K562 (cell line): ENCODE measurements at places on chromosomes 3 and 15. TPM values are rescaled to one million over a fixed set of nuclear protein-coding genes. Genes with fewer than 3 reads are reported as not detected.

The CHRM5 gene
- polyA plus RNA-seq: not detected in 2 replicates

DNA sequence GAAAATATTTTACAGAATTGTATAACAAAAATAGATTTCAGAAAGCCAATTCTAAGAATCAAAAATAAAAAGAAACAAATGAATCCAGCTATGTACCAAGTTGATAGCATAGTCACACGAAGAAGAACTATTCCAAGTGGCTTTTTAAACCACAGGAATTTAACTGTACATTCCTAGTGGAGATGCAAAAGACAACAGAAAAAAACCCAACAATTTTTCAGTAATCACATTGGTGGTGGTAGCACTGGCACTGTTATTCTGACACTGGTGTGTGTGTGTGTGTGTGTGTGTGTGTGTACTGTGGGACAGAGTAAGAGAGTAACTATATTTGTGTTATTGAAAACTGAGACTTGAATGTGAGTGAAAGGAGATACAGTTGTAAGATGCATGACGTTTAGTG is 9.1 kb downstream of the BFSP2 start:
- DNase-seq: no peak

GRCh38 chr3:127764841-127765362 is 57.4 kb downstream of the MGLL start:
- no peak for DNase-seq

DNA sequence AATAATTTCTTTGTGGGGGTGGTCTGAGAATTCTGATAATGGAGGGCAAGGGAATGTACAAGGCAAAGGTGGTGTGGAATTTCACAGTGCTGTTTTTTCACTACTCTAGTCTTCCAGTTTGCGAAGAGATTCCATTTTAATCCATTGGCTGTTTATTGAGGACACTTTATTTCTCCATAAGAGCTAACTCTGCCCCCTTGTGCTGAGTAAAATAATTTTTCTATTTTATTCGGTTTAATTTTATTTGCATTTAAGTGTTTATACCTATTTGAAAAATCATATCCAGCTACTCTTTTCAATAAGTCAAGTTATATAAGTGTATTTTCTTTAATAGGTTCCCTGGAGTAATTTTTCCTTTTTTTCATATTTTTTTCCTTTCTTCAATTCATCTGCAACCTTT is 840.1 kb downstream of the TUSC7 start:
- no peak for DNase-seq

DNA sequence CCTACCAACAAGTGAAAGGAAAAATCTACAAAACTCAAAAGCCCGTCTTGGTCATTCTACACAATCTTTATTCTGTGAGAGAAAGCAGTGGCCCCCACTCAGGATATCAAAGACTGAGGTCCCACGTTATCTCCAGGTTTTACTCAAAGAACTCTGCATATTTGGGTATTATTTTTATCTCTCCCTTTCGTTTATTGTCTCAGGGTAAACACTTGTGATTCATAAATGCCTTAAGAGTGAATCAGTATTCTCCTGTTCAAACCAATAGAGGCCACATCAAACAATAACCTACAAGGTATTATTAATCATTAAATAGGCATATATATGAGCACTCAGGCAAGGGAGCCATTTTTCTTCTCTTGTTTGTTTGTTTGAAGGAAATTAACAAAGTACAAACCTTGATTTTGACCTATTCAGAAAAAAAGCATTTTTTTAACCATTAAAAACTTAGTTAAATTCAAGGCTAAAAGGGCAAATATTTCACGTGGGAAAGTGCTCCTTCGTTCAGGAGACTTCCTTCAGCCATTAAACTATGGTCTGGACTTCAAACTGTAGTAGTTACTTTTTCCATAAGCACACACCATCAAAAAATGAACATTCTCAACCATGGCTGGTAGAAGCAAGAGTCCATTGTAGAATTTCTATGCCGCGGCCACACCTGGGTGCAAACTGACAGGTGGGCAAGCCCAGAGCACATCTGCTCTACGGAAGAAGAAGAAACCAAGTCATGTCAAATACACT is 13.9 kb upstream of the HES1 start:
- DNase-seq: no peak

GRCh38 chr3:14508505-14508819 is 31.7 kb downstream of the GRIP2 start:
- no peak for DNase-seq

DNA sequence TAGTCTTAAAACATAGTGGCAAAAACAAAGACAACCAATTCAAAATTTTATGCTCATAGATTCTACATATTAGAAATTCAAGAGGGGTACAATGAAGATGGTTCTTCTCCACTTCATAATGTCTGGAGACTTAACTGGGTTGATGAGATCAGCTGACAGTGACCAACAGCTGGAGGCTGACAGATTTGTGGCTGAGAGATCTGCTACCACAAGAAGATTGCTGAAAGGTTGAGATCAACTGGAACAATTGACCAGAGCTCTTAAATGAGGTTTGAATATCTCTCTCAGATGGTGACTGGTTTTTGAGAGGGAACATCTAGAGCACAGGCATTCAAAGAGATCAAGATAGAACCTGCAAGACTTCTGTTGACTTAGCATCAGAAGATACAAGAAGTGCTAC is 254.1 kb upstream of the ARPP21 start:
- no peak for DNase-seq

The KNSTRN gene
- polyA plus RNA-seq: 61.9 and 63.9 TPM in 2 replicates

- DNase-seq: no peak
Measured at GRCh38 chr15:70036585-70037291, 61.0 kb downstream of the TLE3 start.

DNA sequence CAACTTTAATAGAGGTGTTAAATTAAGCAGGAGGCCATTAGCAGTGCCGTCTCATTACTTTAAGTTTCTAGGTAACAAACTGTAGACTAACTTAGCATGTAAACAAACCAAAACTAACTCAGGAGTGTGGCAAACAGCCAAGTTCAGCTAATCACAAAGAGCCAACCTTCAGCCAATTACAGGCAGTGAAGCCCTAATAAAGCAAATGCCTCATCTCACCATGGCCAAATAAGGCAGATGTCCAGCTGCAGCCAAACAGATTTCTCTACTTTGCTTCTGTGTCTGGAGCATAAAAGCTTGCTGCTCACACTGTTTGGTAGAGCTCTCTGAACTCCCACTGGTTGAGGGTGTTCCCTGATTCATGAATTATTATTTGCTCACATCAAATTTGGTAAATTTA is 835.4 kb upstream of the GBE1 start:
- no peak for DNase-seq

- DNase-seq: no peak
Measured at GRCh38 chr3:127480196-127480954, 110.2 kb downstream of the TPRA1 start.

- DNase-seq: no peak
Measured at GRCh38 chr3:81352867-81353266, 408.6 kb downstream of the GBE1 start.

DNA sequence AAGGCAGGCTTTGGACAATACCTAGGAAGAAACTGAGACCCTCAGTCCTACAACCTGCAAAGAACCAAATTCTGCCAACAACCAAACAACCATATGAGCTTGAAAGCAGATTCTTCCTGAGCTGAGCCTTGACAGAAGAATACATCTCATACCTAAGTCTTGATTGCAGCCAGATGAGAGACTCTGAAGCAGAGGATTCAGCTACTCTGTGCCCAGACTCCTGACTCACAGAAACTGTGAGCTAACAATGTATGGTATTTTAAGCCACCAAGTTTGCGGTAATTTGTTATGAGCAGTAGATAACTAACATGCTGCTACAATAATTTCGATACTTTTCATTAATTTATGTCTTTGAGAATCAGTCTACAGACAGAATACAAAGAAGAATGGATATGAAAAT is 325.1 kb upstream of the CBLB start:
- no peak for DNase-seq

The UBR1 gene
- polyA plus RNA-seq: 10.8 and 11.6 TPM in 2 replicates

DNA sequence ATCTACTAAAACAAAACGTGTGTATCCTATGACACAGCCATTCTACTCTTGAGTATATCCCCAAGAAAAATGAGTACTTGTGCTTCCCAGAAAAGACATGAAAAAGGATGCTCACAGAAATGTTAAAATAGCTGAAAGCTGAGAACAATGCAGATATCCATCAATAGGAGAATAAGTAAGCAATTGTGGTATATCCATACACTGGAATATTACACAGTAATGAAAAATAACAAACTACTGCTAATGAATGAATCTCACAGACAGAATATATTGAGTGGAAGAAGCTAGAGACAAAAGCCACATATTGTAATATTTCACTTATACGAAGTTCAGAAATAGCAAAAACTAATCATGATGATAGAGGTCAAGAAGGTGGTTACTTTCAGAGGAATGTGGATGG is 83.8 kb upstream of the CTDSPL start:
- no peak for DNase-seq

DNA sequence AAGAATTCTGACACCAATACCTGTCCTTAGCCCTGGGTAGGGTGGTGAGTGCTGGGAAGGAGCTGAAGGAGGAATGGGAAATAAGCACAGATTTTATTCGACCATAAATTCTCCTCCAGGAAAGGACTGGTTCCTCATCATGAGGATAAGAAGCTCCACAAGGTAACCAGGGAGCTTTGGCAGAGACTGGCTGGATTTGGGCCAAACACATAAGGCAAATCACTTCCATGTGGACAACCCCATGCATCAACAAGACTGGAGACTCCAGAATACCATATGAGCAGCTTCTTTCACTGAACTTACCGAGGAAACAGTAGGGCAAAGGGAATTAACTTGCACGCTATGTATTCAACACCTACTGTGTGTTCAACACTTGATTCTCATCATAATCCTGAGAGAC is 312.5 kb downstream of the NTRK3 start:
- no peak for DNase-seq

DNA sequence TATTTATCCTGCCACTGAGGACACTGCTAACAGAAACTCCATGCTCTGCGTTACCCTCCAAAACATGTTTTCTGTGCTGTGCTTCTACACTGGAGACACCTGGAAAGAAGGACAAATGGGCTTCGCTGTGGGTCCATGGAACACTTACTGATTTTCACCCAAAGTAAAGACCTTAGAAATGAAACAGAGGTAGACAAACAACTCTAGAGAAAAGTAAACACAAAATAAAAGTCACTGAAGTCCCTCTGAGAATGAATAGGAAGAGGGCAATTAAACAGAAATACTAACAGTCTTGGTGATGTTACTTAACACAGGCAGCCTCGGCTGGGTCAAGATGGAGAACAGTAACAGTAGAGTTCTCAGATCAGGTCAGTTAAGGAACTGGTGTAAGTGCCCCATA is 6.7 kb upstream of the STIMATE start:
- DNase-seq: no peak

- DNase-seq: no peak
Measured at GRCh38 chr3:134419214-134419959, 45.1 kb upstream of the AMOTL2 start.

GRCh38 chr15:67358812-67359211 is 104.2 kb downstream of the IQCH start:
- DNase-seq: no peak

The ERICH6 gene
- not detected in 2 replicates for polyA plus RNA-seq

- no peak for DNase-seq
Measured at GRCh38 chr15:36644191-36644896, 64.9 kb downstream of the CDIN1 start.

GRCh38 chr3:45807681-45808540 is 11.6 kb upstream of the SLC6A20 start:
- no peak for DNase-seq

The DPPA2 gene
- not detected in 2 replicates for polyA plus RNA-seq

- no peak for DNase-seq
Measured at GRCh38 chr3:42262525-42262924, 3.5 kb downstream of the CCK start.

DNA sequence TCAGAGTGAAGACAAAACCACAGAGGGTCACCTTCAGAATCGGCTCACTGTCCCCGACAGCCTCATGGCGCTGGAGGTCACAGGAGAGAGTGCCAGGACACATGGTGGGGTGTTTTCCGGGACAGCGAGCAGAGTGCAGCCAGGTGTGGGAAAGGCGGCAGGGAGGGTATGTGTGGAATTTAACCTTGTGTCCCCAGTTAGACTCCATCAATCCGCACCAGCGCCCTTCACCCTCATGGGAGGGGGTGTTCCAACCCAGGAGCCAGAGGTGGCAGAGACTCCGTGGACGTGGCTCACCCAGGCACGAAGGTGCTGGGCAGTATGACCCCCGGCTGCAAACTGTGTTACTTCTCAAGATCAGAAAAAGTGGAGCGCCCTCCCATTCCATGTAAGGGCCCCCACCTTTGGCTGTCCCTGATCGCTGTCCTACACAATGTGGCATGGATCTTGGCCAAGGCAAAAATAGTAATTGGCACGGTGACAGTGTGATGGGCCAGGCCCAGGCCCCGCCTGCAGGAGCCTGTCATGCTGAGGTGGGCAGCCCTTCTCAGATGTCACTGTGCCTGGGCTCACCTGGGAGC is 190.3 kb downstream of the XXYLT1 start:
- no peak for DNase-seq

GRCh38 chr3:51706021-51706485 is 815 bp upstream of the GRM2 start:
- no peak for DNase-seq

DNA sequence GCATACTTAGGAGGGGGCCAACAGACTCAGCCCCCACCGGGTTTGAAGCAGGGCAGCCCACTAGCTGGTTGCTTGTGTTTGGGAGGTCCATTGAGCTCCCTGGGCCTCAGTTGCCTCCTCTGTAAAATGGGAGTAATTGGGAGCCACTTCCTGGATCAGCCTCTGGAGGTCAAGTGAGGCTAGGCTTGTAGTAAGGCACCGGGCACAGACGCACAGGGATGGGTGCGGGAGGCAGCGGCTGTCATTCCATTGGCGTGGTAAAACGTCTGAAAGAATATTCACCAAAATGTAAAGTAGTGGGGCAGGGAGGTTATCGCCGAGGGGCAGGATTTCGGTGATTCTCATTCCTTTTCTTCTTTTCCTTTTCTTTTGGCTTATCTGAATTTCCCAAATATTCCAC is 64.6 kb downstream of the TLE3 start:
- DNase-seq: no peak

- no peak for DNase-seq
Measured at GRCh38 chr15:71251584-71252043, 136.3 kb downstream of the THSD4 start.

DNA sequence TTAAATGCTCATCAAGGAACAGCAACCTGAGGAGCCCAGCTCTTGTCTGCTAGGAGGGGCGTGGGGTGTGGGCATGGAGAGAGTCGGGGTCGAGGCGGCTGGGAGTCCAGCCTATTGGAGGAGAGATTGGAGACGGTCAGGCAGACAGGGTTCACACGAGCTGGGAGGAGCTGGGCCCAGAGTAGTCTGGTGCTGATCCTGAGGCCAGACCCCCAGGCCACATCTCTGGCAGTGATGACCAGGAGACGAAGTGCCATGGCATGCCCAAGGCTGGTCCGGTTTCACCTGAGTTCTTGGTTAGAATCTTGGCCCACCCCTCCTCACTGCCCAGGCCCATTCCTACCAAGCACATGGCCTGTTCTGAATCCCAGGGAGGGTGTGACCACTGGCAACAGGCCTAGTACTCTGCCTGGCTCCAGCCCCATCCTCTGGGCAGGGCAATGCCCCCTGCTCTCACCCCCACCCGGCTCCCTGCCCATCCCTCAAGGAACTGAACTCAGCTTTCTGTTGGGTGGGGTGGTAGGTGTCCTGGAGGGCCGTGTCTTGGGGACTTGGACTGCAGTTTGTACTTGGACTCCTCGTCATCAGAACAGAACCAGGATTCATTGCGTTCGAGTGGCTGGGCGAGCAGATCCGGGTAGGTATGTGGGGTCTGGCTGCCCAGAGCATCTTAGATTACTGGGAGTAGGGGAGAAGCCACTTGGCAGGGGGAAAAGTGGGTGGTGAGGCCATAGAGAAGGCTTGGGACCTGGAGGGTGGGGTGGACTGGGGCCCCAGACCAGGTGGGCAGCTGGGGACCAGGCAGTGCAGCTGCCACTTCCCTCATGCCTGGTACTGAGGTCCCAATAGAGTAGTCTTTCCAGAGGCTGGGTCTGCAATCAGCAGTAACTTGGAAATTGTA is 20.8 kb downstream of the SLC28A1 start:
- DNase-seq: no peak
